ENCODE measurements at places on chromosomes 4 and X. TPM values are rescaled to one million over a fixed set of nuclear protein-coding genes. Genes with fewer than 3 reads are reported as not detected.

CYSLTR1 gene
- 1.7 TPM for total RNA-seq

HEPH gene
- total RNA-seq = not detected

AADAT gene
- not detected for total RNA-seq

FGF13 gene
- total RNA-seq = not detected

CYLC1 gene
- total RNA-seq = not detected

MRFAP1L1 gene
- total RNA-seq = 53.6 TPM

AREG gene
- total RNA-seq = 0.80 TPM

PCDH7 gene
- total RNA-seq = not detected

CHRDL1 gene
- total RNA-seq = not detected

HS6ST2 gene
- total RNA-seq = 0.08 TPM

ETDB gene
- not detected for total RNA-seq

GAK gene
- total RNA-seq = 108 TPM

ATP1B4 gene
- not detected for total RNA-seq

EFNB1 gene
- total RNA-seq = 4.1 TPM

SLC38A5 gene
- total RNA-seq = 130 TPM

KLF8 gene
- total RNA-seq = 7.3 TPM

CFAP97 gene
- total RNA-seq = 33.7 TPM

PRPS1 gene
- total RNA-seq = 107 TPM

GPM6B gene
- total RNA-seq = not detected

GYPB gene
- total RNA-seq = not detected

FHIP1A gene
- total RNA-seq = 3.1 TPM

C4orf50 gene
- 0.34 TPM for total RNA-seq

BLOC1S4 gene
- 17.7 TPM for total RNA-seq

NAA10 gene
- total RNA-seq = 74.7 TPM

GJB1 gene
- total RNA-seq = not detected

FGFBP2 gene
- 2.2 TPM for total RNA-seq

TMSB15A gene
- total RNA-seq = 0.56 TPM

TMSB15C gene
- 5.1 TPM for total RNA-seq

ZNF280C gene
- 4.8 TPM for total RNA-seq

FANCB gene
- 12.7 TPM for total RNA-seq

TAB3 gene
- 22.0 TPM for total RNA-seq

ALPK1 gene
- total RNA-seq = 55.3 TPM

CAMK2D gene
- 42.4 TPM for total RNA-seq

TXK gene
- 26.8 TPM for total RNA-seq

RASL11B gene
- total RNA-seq = 0.76 TPM

DKK2 gene
- 0.19 TPM for total RNA-seq

Data from activated T-helper 17 cell treated with anti-CD3 and anti-CD28 coated beads, Interleukin-2, amount 50 U/mL, for 72 hours (primary cell).